ENCODE measurements at places on chromosomes 12 and 14. TPM values are rescaled to one million over a fixed set of nuclear protein-coding genes. Genes with fewer than 3 reads are reported as not detected.

- no peak for DNase-seq
- no peak overlapping the region for H3K4me3 ChIP-seq
- H3K36me3 ChIP-seq = no peaks in the 10 kb centered on the region
- no peaks in the 10 kb centered on the region for H3K27me3 ChIP-seq
- no peak overlapping the region for H3K27ac ChIP-seq
- no peaks in the 10 kb centered on the region for H3K4me1 ChIP-seq
Measured at GRCh38 chr14:86491743-86492142, 961.8 kb downstream of the FLRT2 start.

- DNase-seq = no peak
- H3K27ac ChIP-seq = no peak overlapping the region
- H3K4me1 ChIP-seq = no peaks in the 10 kb centered on the region
- H3K4me3 ChIP-seq = no peak overlapping the region
- H3K27me3 ChIP-seq = no peaks in the 10 kb centered on the region
Measured at GRCh38 chr14:75022655-75023054, 19.9 kb downstream of the EIF2B2 start.

- H3K27me3 ChIP-seq = no peaks in the 10 kb centered on the region
- no peak overlapping the region for H3K27ac ChIP-seq
- H3K4me1 ChIP-seq = no peaks in the 10 kb centered on the region
- no peaks in the 10 kb centered on the region for H3K36me3 ChIP-seq
- no peak for DNase-seq
- no peak overlapping the region for H3K4me3 ChIP-seq
Measured at GRCh38 chr14:60212503-60213371, 36.3 kb upstream of the PPM1A start.

DNA sequence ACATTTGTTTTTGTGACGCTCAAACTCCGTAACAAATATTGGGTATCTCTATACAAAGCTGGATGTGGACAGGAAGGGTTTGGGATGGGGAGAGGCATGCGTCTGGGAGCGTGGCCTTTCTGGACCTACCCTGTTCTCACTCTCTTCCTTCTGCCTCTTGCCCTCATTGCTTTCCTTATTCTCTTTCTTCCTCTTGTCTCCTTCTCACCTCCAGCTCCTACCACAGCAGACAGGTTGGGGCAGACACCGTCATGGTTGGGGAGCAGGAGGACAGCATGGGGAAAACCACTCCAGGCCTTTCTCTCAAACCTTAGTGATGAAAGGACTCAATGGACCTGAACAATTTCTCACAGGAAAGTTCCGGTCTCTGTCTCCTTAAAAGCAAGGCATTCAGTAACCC is 465.3 kb downstream of the RAD51B start:
- H3K4me3 ChIP-seq = no peak overlapping the region
- H3K27me3 ChIP-seq = no peaks in the 10 kb centered on the region
- H3K27ac ChIP-seq = no peak overlapping the region

GRCh38 chr14:103356024-103356682 is 22.1 kb downstream of the EIF5 start:
- no peak overlapping the region for H3K27ac ChIP-seq
- no peaks in the 10 kb centered on the region for H3K27me3 ChIP-seq
- no peak overlapping the region for H3K4me3 ChIP-seq
- no peaks in the 10 kb centered on the region for H3K36me3 ChIP-seq

DNA sequence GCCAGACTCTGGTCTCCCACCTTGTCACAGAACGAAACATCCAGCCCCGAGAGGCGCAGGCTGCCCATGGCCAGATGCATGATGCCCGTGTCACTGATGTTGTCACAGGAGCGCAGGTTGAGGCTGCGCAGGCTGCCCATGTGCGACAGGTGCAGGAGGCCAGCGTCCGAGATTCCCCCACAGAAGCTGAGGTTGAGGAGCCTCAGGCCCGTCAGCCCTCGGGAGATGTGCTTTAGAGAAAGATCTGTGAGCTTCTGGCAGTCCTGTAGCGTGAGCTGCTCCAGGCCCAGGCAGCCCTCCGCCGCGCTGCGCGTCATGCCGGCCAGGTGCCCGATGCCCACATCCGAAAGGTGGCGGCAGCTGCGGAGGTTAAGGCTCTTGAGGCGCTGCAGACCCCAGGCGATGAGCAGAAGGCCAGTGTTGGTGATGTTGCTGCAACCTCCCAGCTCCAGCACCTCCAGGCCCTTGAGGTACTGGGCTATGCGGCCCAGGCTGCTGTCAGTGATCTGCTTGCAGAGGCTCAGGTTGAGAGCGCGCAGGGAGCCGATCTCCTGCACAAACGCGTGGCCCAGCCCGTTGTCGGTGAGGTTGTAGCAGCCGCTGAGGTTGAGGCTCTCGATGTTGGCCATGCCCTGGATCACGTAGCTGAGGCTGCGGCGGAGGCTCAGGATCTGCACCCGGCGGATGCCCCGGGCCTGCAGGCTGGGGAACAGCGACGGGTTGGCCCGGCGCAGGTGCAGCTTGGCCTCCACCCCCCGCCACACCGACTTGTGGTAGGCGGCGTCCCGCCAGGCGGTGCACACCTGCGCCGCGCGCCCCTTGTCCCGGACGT is 991 bp downstream of the FBXL14 start:
- H3K27ac ChIP-seq = peak overlapping the region; percentile 68
- peaks cover 20% of the 10 kb centered on the region for H3K4me1 ChIP-seq
- peak; percentile 36 for DNase-seq
- peaks cover 2% of the 10 kb centered on the region for H3K36me3 ChIP-seq
- no peaks in the 10 kb centered on the region for H3K27me3 ChIP-seq

- H3K4me1 ChIP-seq = no peaks in the 10 kb centered on the region
- H3K36me3 ChIP-seq = no peaks in the 10 kb centered on the region
- peak; percentile 82 for DNase-seq
- no peak overlapping the region for H3K27ac ChIP-seq
- no peaks in the 10 kb centered on the region for H3K27me3 ChIP-seq
Measured at GRCh38 chr12:50542448-50542847, 37.7 kb downstream of the DIP2B start.

DNA sequence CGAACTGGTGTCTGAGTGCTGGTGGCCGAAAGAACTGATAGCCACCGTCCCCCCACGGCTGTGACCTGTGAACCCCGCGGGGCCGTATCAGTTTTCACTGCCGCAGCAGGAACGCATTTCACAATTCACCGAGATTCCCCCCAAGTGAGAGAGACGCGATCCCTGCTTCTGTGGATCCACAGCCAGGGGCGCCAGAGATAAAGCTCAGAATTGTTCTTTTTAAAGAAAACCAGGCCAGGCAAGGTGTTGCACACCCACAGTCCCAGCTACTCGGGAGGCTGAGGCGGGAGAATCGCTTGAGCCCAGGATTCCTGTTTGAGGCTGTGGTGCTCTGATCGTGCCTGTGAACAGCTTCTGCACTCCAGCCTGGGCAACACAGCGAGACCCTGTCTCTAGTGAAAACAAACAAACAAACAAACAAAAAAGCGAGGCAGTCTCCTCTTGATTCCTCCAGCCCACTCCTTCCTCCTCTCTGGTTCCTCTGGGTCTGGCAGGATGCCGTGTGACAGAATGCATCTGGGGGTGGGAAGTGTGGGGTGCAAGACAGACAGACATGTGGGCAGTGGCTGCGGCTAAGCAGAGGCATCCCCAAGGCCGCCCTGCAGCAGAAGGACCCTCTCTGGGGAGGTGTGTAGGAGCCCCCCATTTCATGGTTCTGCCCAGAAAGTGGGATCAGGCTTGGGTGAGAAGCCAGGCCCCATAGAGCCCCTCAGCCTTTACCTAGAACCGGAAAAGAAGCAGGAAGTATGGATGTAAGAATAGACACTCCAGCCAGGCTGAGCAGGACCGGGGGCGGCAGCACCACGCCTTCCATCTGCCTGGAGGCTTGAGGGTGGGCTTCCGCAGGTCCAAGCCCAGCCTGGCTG is 39.2 kb upstream of the PPP1R13B start:
- H3K4me1 ChIP-seq = no peaks in the 10 kb centered on the region
- no peak for DNase-seq
- H3K36me3 ChIP-seq = no peaks in the 10 kb centered on the region
- H3K4me3 ChIP-seq = no peak overlapping the region
- H3K27ac ChIP-seq = no peak overlapping the region

GRCh38 chr14:104926619-104927431 is 2.1 kb downstream of the PLD4 start:
- DNase-seq = no peak
- H3K27me3 ChIP-seq = no peaks in the 10 kb centered on the region
- no peaks in the 10 kb centered on the region for H3K4me1 ChIP-seq
- H3K27ac ChIP-seq = no peak overlapping the region
- H3K4me3 ChIP-seq = no peak overlapping the region
- no peaks in the 10 kb centered on the region for H3K36me3 ChIP-seq

DNA sequence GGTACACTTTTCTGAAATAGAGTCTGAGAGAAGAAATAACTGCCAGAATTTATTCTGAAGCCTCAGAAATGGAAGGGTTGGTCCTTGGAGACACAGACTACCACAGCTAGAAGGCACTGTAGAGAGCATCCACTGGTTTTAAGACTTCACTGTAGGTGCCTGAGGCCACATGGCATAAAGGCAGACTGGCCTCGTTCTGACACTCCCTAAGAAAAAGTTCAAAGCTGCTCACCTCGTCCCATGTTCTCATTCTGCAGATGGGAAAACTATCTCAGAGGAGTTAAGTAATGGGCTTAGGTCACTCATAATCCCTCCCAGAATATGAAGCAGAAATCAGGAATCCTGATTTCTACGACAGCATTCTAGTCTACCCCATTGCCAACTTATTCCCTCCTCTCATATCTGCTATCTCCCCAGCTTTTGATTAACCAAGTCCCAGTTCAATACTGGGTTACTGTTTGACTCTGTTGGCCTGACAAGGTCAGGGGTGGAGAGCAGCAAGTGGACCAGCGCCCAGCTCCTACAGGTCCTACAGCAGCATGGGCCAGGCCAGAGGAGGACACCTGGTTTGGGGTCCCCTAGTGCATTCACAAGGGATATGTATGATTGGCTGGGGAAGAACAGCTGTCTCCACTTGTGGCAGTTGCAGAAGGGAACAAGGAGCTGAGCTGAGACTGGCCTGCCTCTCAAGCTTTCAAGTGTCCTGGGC is 3.7 kb downstream of the ITGA5 start:
- no peak overlapping the region for H3K27ac ChIP-seq
- peak overlapping the region; percentile 33 for H3K4me3 ChIP-seq
- no peaks in the 10 kb centered on the region for H3K27me3 ChIP-seq
- DNase-seq = no peak
- H3K4me1 ChIP-seq = peaks cover 46% of the 10 kb centered on the region

GRCh38 chr14:25014440-25014839 is 35.5 kb downstream of the STXBP6 start:
- no peak overlapping the region for H3K4me3 ChIP-seq
- no peaks in the 10 kb centered on the region for H3K27me3 ChIP-seq
- H3K36me3 ChIP-seq = no peaks in the 10 kb centered on the region
- H3K4me1 ChIP-seq = peaks cover 3% of the 10 kb centered on the region
- DNase-seq = peak; percentile 28

- no peak overlapping the region for H3K4me3 ChIP-seq
- H3K4me1 ChIP-seq = no peaks in the 10 kb centered on the region
- no peaks in the 10 kb centered on the region for H3K27me3 ChIP-seq
- no peak overlapping the region for H3K27ac ChIP-seq
- no peak for DNase-seq
Measured at GRCh38 chr12:41653386-41654326, 465.5 kb downstream of the PDZRN4 start.

- H3K4me3 ChIP-seq = no peak overlapping the region
- DNase-seq = no peak
- H3K27ac ChIP-seq = no peak overlapping the region
- no peaks in the 10 kb centered on the region for H3K27me3 ChIP-seq
- no peaks in the 10 kb centered on the region for H3K36me3 ChIP-seq
- H3K4me1 ChIP-seq = no peaks in the 10 kb centered on the region
Measured at GRCh38 chr12:92335831-92336230, 190.2 kb upstream of the BTG1 start.

GRCh38 chr12:5546616-5547015 is 114.7 kb downstream of the NTF3 start:
- H3K4me3 ChIP-seq = no peak overlapping the region
- H3K36me3 ChIP-seq = no peaks in the 10 kb centered on the region
- no peaks in the 10 kb centered on the region for H3K4me1 ChIP-seq
- H3K27me3 ChIP-seq = no peaks in the 10 kb centered on the region

DNA sequence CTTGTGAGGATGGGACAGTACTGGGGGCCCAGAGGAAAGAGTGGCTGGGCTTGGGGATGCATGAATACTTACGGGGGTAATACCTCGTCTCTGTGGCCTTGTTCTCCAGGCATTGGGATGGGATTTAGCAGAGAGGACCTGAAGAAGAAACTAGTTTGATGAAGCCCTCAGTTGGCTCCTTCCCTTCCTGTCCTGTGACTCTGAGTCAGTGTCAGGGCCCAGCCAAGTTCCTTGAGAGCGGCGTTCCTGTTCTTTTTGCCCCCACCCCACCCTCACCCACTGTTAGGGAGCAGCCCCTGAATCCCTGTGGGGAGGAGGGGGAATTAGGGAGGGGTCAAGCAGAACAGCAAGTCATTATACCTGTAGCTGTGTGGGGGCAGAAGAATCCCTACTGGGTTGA is 5.2 kb upstream of the LRP1-AS start:
- peaks cover 52% of the 10 kb centered on the region for H3K4me1 ChIP-seq
- peak; percentile 65 for DNase-seq
- no peaks in the 10 kb centered on the region for H3K27me3 ChIP-seq
- H3K36me3 ChIP-seq = peaks cover 47% of the 10 kb centered on the region
- peak overlapping the region; percentile 94 for H3K27ac ChIP-seq

Gene CRIP1
- 3.0 TPM for total RNA-seq

Gene RPGRIP1
- under 0.01 TPM for total RNA-seq

Gene KCNJ8
- total RNA-seq = 7.4 TPM

Gene TAS2R42
- not detected for total RNA-seq

Gene ARID4A
- 10.3 TPM for total RNA-seq

Gene CDCA4
- 7.9 TPM for total RNA-seq

Gene OR6S1
- not detected for total RNA-seq

Gene GLI1
- 2.0 TPM for total RNA-seq

Gene OVCH1
- total RNA-seq = 0.51 TPM

Data from fibroblast of lung (primary cell).